ENCODE measurements at places on chromosomes 1 and 21.

- DNase-seq, result no peak
These were observed 30.2 kb downstream of the OPTC start for GRCh38 chr1:203524152-203524551.

DNA sequence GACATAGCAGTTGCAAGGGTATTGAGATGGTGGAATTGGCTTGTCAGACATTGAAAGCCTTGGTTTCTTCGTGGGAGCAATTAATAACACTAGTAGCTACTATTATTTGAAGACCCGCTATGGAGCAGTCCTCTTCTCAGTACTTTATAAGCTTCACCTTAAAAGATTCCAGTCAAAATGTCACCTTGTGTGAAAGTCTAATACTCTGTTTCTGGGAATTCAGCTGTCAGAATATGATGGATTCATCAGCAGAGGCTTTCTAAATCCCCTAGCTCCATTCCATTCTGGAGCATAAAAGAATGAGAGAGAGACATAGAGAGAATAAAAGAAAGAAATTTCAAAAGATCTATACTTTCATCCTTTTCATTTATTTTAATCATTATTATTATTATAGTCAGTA, 375.9 kb upstream of the ADGRL2 start:
- DNase-seq, result no peak

DNA sequence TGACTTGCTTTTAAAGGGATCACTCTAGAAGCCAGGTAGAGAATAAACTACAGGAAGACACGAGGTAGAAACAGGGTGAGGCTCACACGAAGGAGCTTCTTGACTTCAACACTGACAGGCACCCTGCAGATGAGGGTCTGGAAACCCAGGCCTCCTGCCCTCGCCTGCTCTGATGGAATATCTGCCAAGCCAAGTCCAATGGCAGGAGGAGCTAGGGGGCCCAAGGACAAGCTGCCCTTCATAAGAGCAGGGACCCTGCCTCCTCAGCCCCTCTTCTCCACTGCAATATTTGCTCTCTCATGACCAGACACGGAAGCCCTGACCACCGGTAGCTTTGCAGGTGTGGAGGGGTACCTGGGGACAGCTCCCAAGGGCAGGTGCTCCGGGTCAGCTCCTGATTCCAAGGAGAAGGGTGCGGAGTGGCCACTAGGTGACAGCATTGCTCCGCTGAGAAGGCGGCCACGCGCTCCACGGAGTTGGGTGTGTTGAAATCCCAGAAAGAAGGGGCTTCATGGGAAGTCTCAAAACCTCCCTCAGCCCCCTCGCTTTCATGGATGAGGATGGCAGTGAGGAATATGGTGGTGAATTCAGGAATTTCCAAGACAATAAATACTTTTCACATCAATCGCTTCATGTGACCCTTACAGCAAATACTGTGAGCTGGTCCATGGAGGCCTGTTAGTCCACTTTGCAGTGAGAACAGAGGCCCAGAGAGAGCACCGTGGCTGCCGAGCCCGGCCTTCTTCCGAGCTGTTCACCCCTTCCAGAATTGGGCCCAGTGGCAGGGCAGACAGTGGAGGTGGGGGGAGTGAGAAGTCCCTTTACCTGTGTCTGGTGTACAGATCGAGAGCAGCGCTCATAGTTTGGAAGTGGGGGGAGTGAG, 33.2 kb upstream of the PAX7 start:
- no peak for DNase-seq

- peak; percentile 58 for DNase-seq
These were observed 30.1 kb upstream of the PLEKHG5 start for GRCh38 chr1:6521536-6521935.

DNA sequence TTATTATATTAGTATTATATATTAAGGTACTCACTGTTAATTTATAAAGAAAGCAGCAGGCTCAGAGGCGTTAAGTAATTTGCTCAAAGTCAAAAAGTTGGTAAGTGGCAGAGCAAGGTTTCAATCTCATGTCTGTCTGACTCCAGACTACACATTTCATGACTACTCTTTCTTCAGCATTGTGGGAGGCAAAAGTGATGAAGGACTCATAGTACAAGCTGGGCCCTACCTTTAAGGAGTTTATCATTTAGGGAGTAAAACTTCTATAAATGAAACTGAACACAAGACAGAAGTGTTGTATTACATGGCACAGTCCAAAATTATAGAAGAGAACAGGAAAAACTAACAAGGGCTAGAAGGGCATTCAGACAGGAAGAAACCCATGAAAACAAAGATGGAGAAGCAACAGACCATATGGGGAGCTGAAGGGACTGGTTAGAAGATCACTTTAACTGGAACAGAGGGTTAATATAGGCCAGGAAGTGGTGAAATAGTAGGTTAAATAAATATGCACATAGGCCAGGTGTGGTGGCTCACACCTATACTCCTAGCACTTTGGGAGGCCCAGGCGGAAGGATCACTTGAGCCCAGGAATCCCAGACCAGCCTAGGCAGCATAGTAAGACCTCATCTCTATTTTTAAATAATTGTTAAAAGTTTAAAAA, 11.5 kb downstream of the SORT1 start:
- DNase-seq, result no peak

DNA sequence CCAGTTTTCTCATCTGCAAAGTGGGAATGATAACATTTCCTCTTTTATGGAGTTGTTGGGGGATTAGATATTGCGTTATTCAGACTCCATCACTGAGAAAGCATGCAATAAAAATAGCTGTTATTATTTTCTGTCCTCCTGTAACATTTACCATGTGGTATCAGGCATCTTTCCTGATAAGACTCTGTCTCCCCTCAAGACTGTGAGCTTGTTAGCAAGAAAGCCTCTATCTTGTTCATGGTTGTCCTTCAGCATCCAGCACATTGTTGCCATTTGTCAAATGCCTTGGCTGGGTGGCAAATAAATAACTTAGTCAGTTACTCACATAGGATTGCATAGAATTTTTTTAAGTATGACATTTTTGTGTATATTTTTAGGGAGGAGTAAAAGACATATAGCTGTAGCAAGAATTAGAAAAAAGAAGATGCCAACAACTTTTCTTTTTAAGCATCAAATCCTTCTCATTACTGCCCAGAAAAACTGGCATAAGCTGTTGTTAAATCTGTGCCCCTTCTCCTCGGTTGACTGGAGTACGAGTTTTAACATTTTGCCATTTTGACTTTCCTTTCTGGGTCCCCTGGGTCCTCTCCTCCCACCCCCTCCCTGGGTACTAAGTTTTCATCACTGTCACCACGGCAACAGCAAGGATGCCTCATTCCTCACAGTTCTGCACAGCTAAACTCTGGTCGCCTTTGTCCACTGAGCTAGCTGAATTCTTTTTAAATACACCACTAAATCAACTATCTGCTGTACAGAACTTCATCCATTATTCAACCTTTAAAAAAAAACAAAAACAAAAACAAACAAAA, 1.0 kb upstream of the JAM2 start:
- no peak for DNase-seq

DNA sequence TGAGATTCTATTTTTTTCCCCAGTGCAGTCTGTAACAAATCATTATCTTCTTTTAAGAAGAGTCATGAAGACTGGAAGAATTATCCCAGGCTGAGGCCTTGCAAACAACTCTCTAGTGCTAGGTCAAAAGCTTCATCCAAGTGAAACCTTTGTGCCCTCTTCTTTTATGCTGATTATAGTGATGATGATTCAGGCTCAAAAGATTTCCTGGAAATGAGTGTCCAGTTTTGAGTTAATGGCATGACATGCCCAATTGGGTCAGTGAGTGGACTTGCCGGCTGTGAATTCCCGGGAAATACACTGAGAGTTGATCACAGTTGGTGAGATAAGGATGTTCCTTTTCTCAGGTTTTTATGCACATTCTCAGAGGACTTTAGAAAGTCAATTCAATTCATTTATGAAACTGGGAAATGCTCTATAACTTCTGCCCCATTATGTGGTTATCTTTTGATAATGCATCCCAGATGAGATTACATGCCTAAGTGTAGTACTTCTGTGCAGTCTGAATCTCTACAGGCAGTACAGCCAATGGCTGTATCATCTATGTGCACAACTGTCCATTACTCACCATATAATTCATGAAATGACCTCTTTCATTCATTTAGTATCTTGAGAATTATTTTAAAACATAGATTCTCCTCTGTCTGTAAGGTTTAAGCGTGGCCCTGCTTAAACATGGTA, 66.2 kb downstream of the S1PR1 start:
- no peak for DNase-seq

- DNase-seq, result no peak
These were observed 20.6 kb downstream of the CITED4 start for GRCh38 chr1:40841602-40842001.

DNA sequence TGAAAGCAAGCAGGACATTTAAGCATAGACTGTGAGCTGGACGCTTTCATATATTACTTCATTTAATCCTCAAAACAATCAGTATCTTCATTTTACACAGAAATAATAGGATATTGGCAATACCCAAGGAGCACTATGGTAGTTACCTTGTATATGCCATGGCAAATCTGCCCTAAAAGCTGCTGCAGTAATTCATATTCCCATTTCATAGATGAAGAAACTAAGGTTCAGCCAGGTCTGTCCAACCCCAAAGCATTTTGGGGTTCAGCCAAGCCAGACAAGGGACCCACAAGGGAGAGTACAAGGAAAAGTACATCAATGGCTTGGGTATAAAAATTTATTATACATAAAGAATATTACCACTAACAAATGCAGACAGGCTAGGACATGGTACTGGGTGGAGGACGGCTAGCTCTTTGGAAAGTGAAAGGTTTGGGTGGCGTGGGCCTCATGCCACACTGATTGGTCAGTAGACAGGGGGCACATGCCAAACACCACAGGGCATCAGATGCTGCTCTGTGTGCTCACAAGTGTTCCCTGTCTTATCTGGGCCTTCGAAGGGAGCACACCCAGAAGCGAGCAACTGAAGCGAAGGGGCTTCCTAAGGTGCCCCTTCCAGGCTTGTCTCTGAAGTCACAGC, 23.9 kb upstream of the PTAFR start:
- DNase-seq, result no peak

GRCh38 chr1:55476445-55477015, 261.4 kb upstream of the USP24 start:
- DNase-seq, result no peak

Measured in PC-9 (cell line).